ENCODE measurements at places on chromosomes 2 and 18.

- no peak for DNase-seq
Measured at GRCh38 chr2:74505448-74506246, 1.8 kb downstream of the PCGF1 start.

DNA sequence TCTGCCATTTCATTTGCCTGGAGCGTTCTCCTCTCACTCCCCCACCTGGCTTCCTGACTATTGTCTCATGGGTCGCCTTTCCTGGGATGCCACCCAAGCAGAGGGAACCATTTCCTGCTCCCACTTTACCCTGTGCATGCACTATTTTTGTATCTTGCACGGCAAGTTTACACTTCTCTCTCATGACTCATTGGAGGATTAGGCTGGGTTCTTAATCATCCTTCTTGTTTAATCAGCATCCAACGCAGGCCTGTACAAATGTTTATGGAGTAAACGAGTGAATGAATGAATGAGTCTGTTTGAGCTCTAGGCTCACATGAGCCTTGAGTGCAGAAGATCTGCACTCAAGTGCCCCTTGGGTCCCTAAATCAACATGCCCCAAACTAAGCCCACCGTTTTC lies 3.8 kb upstream of the ARHGAP25 start:
- DNase-seq: no peak

DNA sequence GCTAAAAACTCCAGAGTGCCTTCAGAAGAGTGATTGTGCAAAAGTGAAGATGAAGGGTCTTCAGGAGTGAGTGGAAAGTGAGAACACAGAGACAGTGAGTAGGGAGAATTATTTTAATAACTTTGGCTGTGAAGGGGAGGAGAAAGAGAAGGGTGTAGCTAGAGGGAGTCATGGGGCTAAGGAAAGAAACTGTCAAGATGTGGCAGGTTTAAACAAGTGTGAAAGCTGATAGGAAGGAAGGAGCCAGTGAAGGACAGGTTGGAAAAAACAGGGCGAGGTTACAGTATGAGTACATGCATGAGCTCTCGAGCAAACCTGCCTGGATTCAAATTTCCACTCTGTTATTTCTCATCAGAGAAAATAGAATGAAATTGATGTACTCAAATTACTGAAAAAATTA lies 17.8 kb downstream of the IL1F10 start:
- no peak for DNase-seq

DNA sequence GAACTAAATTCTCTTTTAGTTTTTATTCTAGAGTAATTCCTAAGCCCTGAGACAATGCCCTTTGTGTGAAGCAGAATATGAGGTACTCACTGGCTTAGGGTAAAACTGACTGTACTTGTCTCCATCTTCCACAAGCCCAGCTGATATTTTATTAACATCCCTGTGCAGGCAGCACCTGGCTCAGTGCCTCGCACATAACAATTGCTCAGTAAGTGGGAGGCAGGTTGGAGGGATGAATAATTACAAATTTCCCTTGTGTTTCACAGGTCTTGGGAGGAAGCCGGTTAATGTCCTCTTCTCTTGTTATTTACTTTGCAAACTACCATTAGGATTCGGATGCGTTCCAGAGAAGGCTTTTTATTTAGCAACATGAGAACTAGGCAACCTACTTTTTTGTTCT lies 249.8 kb upstream of the FSHR start:
- no peak for DNase-seq

DNA sequence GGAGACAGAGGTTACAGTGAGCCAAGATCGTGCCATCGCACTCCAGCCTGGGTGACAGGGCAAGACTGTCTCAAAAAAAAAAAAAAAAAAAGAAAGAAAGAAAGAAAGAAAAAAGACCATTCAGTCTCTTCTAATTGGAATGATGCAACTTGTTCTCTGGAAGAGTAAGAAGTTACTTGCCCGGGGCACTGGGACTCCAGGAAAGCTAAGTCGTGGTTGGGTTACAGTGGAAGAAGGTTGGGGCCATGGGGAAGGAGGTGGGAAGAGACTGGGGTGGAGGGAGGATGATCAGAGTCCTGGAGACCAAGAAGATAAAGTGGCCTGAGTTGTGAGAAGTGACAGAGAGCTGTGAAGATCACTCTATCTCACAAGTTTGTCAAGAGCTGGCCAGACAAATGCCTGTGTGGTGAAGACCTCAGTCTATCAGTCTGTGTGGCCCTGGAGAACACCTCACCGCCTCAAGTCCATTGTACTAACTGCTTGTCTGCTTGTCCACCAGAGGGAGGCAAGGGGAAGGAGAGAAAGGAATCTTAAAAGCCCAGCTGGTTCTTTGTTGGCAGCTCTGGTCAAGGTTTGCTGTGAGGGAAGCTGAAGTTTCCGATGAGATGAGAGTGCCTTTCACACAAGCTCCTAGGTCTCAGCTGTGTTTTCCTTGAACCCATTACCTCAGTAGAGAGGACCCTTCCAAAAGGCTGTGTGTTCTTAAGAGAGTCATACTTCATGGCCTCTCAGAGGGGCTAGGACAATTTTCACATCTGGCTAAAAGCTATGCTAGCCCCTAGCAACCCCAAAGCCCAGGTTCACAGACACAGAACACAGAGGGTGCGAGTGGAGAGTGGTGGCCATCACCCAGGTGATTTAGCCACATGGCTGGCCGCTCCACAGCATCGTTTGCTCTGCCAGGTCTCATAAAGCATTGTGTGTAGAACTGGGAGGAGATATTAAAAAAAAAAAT lies 72.0 kb upstream of the TMEM178A start:
- peak; percentile 54 for DNase-seq

DNA sequence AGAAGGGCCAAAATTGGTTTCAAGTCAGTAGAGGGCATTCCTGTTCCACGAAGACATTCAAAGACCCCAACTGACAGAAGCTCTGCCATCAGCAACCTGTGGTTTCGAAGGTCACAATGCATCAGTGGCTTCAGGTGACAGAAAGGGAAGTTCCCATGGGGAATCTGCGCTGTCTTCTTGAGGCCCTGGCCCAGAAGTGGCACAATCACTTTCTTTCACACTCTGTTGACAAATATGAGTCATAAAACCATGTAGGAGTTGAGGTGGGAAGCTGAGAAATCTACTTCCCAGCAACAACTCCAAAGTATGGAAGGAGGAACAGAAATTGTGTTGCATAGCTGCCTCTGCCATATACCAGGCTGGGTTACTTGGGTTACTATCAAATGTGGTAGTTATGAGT lies 621.1 kb upstream of the FANCL start:
- no peak for DNase-seq

GRCh38 chr2:238916176-238916874 lies 68.4 kb downstream of the TWIST2 start:
- no peak for DNase-seq

- no peak for DNase-seq
Measured at GRCh38 chr2:222707689-222708273, 36.3 kb downstream of the MOGAT1 start.

- DNase-seq: no peak
Measured at GRCh38 chr2:624096-624495, 53.1 kb downstream of the TMEM18 start.

DNA sequence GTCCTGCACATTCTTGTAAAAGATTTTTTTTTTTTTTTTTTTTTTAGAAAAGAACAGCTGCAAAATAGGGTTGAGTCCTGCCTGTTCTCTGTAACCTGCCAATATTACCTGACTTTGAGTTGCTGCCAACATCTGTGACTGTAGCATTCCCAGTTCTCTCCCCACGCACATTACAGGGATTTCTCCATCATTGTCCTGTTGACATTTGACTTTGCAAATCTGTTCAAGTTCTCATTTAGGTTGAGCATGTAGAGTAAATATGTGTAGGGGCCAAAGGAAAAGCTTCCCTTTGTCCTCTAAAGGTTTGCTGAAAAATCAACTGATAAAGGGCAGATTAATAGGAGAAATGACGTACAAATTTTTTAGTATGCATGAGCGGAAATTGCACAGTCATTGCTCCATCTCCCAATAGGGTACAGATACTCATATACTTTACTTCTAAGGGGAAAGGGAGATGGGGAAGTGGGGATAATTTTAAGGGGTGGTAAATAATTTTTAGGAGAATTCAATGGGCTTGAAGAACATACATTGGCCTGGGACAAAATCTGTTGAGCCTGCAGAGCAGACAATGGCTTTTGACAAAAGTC lies 385.5 kb downstream of the PIK3C3 start:
- no peak for DNase-seq

GRCh38 chr2:18170642-18171041 lies 292.2 kb downstream of the KCNS3 start:
- DNase-seq: no peak

DNA sequence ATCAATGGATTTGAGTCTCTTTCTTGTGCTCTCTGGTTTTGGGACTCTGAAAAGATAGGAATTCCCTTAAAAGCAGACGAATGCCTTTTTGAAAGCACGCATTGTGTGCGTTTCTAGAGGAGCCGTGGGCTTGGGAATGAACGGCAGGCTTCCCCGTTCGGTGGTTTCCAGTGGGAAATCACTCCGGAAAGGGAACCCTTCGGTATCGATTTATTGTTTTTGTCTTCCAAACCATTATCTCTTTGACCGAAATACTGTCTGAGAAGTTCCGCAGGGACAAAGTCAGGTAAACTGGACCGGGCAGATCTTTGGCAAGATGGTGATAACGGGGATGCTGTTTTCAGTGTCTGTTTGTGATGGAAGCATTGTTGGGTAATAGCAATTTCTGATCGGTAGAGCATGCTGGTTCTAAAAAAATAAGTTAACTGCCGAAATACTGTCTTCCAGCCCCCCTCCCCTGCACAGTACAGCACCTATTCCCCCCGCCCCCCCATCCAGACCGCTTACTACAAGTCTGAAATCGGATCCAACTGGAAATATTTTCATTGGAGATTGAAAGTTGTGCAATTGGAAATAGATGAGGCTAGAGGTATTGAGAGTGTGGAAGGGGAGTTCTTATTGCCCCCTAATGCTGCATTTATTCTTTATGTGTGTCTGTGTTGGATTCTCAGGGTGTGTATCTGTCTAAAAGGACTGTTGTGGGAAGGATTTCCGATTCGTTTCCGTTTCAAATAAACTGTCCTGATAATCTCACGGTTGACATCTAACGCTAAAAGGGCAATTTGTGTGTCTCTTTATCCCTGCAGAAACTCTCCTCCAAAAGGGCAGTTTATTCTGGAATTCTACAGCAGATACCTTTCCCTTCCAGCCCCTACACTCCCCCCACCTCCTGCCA lies 635 bp downstream of the SETBP1 start:
- peak; percentile 43 for DNase-seq

DNA sequence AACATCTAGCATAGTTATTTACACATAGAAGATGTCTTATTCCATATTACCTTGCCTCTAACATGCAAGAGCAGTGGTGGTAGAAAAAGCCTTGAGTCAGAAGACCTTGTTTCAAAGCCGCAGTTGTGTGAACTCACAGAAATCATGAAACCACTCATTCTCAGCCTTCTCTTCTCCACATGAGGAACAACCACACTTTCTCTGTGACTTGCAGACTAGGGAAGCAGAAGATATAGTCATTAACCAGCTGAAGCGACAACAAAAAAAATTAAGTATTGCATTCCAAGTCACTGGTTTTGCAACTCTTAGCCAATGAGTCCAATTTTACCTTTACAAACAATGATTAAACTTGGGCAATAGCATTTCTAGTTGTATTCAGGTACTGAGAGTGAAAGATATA lies 19.0 kb downstream of the TWSG1 start:
- DNase-seq: no peak

DNA sequence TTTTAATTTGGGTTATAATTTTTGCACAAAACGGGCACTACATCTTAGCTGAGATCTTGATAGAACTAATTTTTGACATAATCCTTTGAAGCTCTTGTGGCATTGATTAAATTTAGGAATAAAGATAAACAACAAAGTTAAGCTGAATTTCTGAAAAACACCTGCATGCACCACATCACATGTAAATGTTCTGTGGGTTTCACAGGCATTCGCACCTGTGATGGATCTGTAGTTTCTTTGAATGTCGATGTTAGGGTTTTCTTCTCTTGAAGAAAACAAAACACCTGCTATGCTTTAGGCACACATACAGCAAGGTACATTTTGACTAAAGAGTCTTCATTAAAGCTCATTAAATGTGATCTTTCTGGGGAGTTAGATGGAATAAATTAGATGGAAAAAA lies 60.3 kb downstream of the RPIA start:
- DNase-seq: no peak

- no peak for DNase-seq
Measured at GRCh38 chr2:66580166-66581049, 145.5 kb downstream of the MEIS1 start.

DNA sequence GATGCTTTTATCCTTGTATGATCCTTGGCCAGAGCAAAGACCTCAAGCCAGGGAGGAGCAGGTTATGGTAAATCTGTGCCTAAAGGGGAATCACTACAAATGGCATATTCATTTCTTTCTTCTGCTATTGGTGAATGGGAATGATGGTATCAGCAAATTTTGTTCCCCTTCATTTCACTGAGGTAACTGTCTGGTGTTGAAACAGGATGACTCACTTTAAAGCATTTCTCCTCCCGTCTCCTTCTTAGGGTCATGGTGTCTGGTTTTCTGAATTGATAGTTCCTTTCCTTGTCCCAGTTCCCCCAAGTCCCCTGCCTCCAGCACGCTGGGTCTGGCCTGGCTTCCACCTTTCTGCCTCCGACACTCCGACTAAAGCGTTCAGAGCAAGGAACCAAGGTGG lies 109.2 kb downstream of the MREG start:
- no peak for DNase-seq

DNA sequence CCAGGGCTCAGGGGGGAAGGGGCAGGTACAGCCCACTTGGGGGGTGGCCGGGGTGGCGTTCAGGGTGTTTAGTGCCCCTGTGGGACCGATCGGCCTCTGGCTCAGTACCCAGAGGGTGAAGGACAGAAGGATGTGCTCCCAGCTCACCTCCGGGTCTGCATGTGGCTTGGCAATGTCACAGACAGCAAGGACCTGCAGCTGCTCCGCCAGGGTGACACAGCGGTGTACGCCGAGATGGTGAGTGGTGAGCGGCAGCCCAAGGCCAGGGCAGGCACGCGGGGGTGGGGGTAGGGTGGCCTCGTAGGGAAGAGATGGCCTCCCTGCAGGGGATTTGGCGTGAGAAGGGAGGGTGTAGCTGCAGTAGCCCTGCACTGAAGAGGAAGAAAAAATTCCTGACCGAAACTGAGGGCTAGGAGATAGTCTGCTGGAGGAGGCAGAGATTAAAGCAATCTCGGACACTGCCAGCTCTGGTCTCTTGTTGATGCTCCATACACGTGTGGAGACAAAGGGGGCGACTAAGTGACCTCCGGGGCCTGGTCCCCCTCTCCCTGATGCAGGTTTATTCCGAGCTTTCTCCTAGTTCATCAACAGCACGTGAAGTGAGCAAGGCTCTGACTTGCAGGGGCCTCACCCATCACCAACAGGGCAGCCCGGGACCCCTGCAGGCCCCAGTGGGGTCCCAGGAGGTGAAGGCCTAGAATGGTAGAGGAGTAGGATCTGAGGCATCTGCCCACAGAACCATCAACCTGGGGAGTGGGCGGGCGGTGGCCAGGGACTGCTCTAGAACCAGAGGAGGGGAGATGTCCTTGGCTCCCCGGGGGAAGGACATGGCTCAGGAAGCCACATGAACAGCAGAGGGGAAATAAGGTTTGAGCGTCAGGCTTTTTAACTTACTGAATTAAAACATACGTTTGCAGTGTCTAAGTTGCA lies 45.4 kb downstream of the FER1L5 start:
- no peak for DNase-seq
